ENCODE measurements at places on chromosomes 11 and 22. TPM values are rescaled to one million over a fixed set of nuclear protein-coding genes. Genes with fewer than 3 reads are reported as not detected.

The CFAP300 gene
- 2.9 TPM for total RNA-seq

The LINC01488 gene
- not detected for total RNA-seq

DNA sequence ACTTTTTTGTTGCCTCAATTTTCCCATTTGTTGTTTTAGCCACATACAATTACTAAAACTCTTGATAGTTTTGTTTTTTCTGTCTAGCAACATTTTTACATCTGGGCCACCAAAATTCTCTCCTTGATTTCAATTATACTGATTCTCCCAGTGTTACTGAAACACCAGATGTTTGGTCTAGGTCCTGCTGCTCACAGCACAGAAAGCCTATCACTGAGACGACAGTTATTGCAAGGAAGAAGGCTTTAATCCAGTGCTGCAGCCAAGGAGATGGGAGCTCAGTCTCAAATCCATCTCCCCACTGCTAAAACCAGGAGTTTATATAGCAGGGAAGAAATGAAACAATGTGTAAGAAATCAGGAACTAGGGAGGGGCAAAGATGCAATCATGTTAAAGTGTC lies 837.7 kb upstream of the CNTN5 start:
- no peak for DNase-seq

- no peak for DNase-seq
These were observed 47.0 kb upstream of the ALKBH3 start for GRCh38 chr11:43833657-43834073.

GRCh38 chr11:76090174-76090573 lies 116.1 kb downstream of the WNT11 start:
- no peak for DNase-seq

All from sigmoid colon (tissue), 7 donors.